ENCODE measurements at places on chromosomes 4 and X.

DNA sequence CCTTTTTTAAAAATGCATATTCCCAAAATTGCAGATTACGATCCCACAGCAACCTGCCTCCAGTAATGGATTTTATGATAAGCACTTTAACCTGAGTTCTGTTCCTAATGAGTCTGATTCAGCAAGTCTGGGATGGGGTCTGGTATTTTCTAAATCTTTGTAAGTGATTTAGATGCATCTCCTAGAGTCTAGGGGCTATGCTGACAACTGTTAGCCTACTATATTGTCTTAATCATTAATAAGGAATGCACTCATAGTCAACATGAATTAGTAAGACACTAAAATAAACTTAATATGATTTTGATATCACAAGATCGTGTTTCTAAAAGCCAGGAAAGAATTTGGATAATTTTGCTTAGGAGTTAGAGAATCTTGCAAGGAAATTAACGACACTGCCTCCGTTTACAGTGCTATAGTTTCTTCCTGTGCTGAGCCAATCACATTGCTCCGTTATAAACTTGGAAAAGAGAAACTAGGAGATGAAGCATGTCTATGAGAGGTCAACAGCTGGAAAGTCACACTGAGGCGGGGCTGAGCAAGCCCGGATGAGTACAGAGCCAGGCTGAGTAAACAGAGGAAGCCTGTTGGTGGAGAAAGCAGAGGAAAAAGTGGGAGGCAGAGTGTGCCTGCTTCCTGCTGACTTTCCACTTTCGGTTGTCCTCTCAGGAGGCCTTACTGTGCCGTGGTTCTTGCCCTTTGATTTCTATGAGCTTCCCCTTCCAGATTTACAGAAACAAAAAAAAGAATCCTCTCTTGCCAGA lies 5.4 kb downstream of the SCARB2 start:
- DNase-seq, result no peak

DNA sequence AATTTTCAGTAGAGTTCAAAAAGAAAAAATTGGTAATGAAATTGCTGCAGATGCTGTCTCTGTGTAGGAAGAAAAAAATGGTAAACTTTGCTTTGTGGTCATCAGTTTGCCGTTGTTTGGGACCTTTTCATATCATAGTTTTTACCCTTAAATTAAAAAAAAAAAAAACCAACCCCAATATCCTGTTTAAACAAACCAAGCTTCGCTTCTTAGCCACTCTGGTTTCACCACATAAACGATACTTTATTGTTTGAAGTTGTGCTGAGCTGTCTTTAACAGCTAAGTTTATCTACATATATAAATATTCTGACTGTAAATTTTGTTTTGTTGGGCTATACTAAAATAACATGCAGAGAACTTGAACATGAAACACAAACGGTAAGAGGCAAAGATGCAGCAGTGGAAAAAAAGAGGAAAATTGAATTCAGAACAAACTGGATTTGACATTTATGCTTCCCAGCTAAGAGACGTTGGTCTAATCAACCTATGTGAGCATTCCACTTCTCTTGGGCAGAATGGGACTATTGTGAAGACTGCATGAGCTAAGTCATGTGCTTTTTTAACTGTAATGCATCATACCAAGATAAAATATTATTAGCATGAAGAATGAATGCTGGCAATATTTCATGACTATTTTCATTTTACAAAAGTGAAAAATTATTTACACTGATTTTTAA lies 15.7 kb upstream of the H2AZ1 start:
- DNase-seq, result no peak

DNA sequence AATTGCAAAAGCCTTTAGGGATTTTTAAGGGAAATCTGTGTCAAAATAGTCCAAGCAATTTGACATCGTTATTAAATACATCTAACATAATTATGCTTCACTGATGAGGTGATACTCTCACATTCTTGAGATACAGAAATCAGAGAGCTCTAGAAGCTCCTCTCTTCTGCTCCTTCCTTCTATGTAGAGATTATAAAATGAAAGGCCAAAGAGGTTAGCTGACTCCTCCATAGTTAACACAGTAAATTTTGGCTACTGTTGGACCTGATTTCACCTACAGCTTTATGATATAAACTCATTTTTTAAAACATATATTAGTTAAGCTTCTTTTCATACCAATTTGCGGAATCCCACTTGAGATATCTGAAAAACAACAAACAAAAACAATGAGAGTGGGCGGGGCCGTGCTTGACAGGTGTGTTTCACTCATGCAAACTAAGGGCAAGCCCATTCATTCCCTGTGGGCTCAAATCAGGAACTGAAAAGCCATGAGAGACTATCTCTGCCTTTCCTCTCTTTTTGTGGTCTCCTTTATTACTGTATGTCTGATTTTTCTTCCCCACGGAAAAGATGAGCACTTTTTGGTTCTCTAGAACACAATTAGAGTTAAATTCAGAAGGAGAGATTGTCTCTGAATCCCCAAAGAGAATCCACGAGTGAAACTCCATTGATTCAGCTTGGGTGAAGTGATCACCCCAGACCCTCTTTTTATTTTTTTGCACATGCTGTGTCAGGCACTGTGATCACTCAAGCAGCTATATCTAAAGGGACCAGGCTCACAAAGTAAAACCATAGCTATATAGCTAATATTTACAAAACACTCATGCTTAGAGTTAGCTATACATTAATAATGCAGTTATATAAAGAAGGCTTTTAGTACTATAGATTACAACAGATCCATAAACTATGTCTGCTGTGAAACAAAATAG lies 566.3 kb downstream of the IL15 start:
- DNase-seq, result no peak

GRCh38 chr4:47703956-47704355 lies 133.9 kb downstream of the CORIN start:
- DNase-seq, result no peak

DNA sequence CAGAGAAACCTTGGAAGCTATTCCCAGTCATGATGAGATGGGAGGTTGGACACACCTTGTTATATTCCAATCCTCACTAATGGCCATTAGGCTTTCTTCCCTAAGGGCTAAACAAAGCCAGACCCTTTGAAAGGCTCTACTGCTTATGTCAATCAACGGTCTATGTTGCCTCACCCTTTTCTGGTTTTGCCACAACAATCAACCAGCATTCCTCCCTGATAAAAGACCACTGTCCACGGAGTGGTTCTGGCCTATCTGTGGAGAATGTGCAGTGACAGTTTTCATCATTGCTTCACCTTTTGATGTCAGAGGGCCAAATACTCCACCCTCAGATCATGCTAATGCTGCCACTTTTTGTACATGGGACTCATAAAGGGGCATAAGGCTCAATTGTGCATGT lies 913.4 kb downstream of the RPA4 start:
- DNase-seq, result no peak

- peak; percentile 54 for DNase-seq
These were observed 104.8 kb downstream of the ATP11C start for GRCh38 chrX:139828033-139828432.

DNA sequence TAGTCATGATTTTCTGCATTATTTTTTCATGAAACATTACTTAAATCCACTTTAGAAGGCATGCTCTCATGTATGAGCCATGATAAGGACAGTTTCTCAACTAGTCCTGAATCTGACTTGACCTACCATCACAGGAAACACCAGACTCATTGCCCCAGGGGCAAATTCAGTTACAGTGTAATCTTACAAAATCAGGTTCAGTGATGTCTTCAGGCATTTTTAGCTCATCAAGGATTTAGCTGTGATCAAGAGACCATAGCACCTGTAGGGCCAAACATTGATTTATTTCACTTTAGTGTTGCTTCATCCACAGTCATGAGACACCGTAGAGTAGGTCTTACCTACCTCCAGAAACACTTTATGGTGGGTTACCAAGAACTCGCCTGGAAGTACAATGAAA lies 3.1 kb upstream of the TASL start:
- no peak for DNase-seq

GRCh38 chr4:16045687-16046086 lies 38.1 kb downstream of the PROM1 start:
- DNase-seq, result no peak

DNA sequence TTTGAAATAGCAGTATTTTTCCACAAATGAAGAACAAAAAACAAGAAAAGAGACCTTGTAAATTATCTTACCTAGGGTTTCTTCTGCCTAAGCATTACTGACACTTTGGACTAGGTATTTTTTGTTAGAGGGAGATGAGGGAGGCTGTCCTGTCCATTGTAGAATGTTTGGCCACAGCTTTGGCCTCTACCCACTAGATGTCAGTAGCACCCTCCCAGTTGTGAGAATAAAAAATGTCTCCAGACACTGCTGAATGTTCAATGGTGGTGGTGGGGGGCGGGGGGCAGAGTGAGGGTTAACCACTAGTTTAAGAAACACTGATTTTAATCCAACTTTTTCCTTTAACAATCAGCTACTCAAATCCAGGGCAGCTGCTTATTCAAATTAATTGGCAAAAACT lies 25.8 kb downstream of the OTUD4 start:
- DNase-seq, result peak; percentile 35

DNA sequence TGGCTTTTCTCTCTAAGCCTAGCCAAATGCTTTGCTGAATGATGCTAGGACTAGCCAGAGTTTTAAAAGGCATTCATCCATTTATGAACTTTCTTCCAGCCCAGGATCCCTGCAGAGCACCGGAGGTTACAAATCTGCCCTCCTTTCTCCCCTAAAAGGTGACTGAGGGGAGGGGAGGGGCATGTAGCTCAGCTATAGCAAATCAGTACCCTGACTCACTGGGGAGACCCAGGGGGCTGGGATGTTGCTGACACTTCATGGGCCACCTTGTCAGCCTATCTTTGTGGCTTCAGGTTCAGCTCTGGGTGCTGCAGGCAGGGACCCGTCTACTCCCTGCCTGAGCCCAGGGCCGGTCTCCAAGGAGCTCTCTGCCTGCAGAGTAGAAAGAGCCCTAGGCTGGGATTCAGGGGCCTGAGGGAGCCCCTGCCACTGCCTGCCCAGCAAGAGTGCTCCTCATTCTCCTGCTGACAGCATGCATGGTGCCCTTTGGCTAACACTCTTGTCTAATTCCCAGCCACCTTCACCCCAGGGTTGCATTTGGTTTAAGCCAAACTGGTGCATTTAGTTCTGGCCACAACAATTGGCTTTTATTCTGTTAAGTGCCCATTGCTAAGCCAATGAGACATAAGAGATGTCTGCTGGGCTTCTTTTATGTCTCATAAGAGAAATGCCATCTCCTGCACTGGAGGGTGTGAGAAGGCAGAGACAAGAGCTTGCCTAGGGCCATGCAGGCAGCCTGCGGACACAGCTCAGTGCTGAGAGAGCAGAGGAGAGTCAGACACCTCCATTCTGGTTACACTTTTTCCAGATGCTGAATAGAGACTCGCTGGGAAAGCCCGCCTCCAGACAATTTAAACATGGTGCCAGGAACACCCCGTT lies 11.9 kb upstream of the UBA6 start:
- no peak for DNase-seq

GRCh38 chrX:22125481-22125880 lies 93.4 kb downstream of the PHEX start:
- DNase-seq, result no peak

DNA sequence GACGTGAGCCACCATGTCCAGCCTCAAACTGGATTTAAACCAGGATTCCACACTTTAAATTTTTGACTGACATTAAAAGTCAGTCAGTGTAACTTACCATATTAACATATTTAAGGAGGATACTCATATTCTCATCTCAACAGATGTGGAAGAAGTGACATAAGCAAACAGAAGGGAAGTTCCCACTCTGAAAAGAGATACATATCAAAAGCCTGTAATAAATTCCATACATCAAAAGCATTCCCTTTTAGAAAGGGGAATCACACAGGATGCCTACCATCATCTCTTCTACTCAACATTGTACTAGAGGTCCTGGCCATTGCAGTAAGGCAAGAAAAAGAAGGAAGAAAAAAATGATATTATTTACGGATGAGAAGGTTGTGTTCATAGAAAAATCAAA lies 618.2 kb upstream of the DIPK2B start:
- no peak for DNase-seq

DNA sequence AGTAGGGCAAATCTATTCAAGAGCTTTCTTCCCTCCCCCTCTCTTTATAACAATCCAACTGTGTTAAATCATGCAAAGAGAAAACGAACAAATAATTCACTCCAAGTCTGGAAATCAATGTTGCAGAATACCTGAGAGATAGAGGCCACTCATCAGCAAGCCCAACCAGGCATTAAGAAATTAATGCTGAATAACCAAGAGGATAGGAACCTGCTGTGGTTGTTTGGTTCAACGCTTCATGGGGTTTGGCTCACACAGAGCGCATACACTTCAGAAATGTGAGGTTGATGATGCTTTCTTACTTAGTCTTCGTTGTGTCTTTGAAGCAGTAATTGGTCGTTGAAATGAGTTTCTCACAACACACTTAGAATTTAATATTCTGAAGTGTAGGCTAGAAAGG lies 1540.0 kb upstream of the PABPC4L start:
- no peak for DNase-seq

- no peak for DNase-seq
These were observed 14.6 kb downstream of the HDX start for GRCh38 chrX:84487365-84488353.

DNA sequence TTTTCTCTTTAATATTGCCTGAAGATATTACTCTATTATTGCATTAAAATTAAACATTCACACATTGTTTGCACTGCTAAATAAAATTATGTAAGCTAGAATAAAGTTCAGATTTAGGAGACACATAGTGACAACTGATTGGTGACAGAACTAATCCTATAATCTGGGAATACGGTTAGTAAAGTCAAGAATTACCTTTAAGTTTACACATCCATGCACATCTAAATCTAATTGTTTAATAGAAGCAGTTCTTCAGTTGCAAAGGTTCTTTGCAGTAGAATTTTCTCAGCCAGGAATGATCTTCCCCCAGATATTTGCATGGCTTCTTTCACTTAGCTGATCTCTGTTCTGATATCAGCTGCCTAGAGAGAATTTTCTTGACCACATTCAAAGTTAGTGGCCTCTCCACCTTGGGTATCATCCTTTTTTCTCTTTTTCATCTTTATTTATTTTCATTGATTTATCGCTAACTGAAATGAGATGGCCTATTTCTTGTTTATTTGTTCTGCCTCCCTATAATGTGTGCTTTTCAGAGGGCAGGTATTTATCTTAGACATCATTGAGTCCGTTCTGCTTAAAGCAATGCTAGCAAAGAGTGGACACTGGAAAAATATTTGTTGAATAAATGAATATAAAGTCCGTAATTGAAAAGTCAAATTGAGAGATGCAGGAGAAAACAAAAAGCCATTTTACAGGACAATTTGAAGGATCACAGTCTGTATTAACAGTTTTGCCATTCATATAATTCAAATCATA lies 12.6 kb downstream of the AFP start:
- no peak for DNase-seq

- DNase-seq, result no peak
These were observed 102.1 kb upstream of the STS start for GRCh38 chrX:7045238-7045955.

- no peak for DNase-seq
These were observed 194.9 kb upstream of the PSAPL1 start for GRCh38 chr4:7629501-7630254.
